ENCODE measurements at places on chromosomes 4 and X.

DNA sequence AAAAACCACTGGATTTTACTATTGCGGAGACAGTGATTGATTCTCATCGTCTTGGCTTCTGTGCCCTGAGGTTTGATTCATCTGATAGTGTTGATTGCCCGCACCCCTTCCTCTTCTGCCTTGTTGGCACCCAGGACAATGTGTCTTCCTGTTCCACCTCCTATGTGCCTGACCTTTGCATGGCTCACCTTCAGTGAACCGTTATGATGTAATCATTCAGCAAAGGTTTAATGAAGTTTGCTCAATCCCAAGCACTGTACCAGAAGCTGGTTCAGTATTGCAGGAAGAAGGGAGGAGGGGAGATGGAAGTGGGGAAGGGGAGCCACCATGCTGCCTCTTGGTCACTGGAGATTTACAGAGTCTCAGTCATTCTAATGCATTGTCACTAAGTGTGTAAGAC, 36.3 kb downstream of the PDGFRA start:
- DNase-seq, result no peak

- no peak for DNase-seq
Measured at GRCh38 chrX:15441464-15441863, 51.7 kb downstream of the PIR start.

- no peak for DNase-seq
Measured at GRCh38 chrX:2416851-2417604, 83.7 kb downstream of the DHRSX start.

DNA sequence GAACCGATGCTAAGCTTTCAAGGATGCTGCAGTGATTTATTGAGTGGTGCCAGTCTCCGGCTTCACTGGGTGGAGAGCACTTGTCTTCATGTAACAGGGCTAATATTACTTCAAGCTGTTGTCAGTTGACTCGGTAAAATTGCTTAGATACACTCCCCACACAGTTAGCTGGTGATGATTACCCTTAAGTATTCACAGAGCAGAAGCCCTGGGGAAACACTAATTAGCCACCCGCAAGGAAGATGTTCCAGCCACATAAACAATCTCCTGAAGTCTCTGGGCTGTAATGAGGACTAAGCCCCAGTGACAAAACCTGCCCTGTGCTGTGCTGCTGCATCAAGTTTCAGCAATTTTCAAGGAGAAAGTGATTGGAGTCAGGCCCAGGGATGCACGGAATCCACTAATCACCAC, 37.3 kb upstream of the GK2 start:
- DNase-seq, result no peak

GRCh38 chr4:139875411-139875825, 209.8 kb downstream of the MGST2 start:
- DNase-seq, result no peak

DNA sequence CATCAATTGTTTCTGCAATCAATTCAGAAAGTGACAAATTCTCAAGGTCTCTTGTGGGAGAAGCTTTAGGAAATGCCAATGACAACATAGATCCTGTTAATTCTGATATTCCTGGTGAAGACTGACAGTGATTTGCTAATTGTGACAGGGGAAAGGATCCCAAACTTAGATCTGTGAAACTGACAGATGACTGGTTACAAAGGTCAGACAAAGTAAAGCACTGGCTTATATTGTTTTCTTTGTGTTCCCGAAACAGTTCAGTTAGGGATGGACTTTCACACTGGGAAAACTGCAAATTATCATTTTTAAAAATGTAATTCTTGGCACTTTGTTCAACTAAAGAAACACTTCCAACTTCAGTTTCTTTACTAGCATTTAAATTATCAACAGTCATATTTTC, 30.1 kb downstream of the NAT8L start:
- no peak for DNase-seq

DNA sequence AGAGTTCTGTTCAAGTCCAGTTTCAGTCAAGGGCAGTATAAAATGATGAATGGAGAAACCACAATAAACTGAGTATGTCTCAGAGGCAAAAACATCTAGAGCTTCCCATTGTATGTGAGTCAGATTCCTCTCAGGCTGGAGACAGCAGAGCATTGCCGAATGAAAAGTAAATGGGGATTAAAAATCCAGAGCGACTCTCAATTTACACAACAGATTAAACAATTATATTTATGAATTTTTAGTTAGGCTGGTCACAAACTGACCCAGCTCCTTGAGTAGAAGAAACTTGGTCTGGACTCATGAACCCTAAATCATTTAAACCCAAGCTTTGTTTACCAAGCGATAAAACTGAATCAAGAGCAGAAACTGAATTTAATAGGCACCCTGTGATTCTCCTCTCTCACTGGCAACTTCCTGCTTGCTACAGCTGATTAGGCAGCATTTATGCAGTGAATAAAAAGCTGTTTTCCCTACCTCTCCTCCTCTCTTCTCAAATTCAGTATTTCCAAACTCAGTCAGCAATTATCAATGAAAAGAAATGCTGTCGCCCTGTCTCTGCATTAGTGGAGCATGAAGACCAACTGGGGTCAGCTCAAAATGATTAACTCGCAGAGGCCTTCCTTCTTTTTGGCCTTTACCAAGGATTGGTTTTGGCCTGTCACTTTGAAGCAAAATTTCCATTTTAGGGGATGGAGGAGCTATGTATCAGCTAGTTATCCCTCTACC, 568.0 kb downstream of the PDHA2 start:
- no peak for DNase-seq

- DNase-seq, result no peak
Measured at GRCh38 chrX:110536816-110537215, 178.2 kb downstream of the RTL9 start.

- no peak for DNase-seq
Measured at GRCh38 chr4:158644356-158644755, 27.3 kb downstream of the C4orf46 start.

DNA sequence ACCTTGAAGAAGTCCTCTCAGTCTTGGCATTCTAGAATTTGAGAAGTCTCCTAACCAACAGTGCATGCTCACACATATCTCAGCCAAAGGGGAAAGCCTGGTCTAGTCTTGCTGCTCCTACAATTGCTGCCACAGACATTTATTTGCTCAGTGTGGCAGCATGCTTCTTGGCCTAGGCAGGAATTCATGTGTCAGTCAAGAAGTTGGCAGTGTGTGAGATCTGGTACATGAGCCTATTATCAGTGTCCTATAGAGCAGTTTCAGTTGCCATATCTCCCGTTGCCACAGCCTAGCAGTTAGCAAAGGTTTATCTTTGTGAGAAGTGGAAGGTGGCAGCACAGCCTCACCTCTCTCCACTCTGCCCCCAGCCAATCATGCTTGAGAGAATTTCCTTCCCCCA, 176.9 kb upstream of the ARHGEF9 start:
- no peak for DNase-seq

DNA sequence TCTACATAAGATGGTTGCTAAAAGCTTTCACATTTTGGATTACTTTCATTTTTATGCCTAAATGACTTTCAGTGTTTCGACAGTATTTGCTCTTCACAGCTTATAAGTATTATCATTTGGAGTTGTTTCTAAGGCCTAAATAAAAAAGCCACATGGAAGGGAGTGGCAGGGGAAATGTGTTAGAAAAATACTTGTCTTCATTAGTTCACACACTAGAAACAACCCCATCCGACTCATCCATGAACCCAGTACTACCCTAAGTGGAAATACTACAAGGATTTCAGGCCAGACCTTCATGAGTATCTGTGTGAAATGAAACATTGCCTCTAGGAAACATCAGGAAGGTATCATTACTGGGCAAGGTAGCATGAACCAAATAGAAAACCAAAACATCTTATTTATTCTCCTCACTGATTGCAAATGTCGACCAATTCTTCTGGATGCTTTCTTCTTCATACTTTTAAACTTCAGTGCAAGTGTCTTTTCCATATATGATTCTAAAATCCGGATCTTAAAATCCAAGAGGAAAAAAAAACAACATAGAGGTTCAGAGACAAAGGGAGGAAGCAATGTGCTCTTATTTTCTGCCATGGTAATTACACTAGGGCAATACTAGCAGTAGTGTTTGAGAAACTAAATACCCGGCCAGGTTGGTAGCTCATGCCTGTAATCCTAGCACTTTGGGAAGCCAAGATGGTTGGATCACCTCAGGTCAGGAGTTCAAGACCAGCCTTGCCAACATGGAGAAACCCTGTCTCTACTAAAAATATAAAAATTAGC, 349.4 kb downstream of the ARHGAP24 start:
- DNase-seq, result no peak

DNA sequence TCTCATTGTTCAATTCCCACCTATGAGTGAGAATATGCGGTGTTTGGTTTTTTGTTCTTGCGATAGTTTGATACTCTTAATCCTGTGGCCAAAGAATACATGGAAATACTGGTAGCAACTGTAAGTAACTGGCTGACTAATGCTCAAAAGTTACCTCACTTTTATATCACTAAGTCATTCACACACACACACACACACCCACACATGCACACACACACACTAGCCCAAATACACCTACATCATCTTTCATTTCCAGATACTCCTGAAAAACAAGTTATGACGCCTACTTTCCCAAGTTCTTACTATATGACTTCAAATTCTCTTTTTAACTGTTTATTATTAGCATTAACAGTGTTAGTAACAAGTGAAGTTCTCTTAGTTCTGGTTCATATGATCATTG, 101.3 kb downstream of the DCHS2 start:
- no peak for DNase-seq

- no peak for DNase-seq
Measured at GRCh38 chr4:126679303-126679702, 953.5 kb upstream of the INTU start.

DNA sequence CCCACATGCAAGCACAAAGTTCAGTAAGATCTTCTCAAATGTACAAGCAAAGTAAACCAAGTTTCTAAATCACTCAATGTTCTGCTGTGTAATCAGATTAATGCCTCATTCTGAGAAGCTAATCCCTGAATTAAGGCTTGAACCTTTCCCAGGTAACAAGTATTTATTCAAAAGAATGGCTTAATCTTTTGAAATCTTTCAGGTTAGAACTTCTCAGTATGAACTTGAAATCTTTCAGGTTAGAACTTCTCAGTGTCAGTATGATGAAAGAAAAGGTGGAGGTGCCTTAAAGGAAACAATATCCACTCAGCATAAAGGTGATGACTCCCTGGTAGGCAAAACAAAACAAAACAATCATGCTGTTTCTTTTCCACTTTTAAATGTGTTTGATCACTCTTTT, 29.0 kb downstream of the TMPRSS11B start:
- no peak for DNase-seq

- DNase-seq, result no peak
Measured at GRCh38 chr4:153781280-153781679, 7.6 kb downstream of the SFRP2 start.

DNA sequence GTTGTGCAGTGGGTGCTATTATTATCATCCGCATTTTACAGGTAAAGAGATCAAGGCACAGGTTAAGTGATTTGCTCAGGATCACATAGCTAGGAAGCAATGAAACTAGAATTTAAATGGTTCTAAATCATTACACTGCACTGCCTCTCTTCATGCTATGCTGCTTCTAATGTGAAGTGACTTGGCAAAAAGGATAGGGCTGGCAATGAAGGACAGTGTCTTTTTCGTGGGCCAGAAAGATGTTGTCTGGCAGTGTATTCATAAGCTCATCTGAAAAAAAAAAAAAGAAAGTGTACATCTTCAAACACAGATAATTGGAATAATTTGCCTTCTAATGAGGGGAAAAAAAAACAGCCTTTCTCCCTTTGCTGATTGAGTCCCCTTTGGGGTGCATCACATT, 132.2 kb upstream of the FUNDC1 start:
- DNase-seq, result no peak

- DNase-seq, result peak; percentile 89
Measured at GRCh38 chr4:1727117-1728031, 6.1 kb downstream of the TACC3 start.

DNA sequence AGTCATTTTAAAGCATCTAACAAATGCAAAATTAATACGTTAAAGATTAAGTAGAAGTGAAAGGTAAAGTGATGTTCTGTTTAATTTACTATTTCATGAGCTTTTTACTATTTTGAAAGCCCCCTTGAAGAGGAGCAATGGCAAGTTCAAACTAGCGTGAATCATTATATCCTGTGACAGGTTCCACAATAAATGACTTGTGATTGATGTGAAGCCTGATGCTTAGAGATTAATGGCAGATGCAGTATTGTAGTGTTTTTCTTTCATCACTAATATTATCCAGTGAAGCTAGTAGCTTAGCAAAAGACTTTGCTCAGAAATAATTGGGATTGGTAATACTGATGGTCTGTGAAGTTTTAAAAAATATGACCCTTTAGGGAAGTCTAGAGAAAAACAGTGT, 57.3 kb downstream of the STOX2 start:
- no peak for DNase-seq

- no peak for DNase-seq
Measured at GRCh38 chr4:12852338-12853307, 631.5 kb downstream of the RAB28 start.

- peak; percentile 25 for DNase-seq
Measured at GRCh38 chr4:124641715-124642381, 70.7 kb downstream of the ANKRD50 start.

- no peak for DNase-seq
Measured at GRCh38 chr4:3762753-3763549, 3.2 kb upstream of the ADRA2C start.

DNA sequence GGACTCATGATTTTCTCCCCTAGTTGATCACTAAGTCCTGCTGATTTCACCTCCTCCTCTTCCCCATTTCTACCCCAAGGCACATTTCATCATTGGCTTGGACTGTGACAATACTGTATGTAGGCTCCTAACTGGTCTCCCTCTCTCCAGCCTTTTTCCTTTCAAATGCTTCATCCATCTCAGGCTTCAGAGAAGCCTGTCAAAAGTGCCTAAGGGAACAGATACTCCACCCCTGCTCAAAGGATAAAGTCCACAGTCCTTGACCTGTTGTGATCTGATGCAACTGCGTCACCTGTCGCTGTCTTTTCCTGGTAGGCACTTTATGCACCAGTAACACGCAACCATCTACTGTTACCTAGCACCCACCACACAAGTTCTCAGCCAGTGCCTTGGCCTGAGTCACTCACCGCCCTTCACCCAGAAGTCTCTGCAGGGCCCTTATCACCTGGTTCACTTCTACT, 12.8 kb downstream of the SCARB2 start:
- no peak for DNase-seq

- no peak for DNase-seq
Measured at GRCh38 chrX:63740382-63740781, 44.6 kb downstream of the ARHGEF9 start.

DNA sequence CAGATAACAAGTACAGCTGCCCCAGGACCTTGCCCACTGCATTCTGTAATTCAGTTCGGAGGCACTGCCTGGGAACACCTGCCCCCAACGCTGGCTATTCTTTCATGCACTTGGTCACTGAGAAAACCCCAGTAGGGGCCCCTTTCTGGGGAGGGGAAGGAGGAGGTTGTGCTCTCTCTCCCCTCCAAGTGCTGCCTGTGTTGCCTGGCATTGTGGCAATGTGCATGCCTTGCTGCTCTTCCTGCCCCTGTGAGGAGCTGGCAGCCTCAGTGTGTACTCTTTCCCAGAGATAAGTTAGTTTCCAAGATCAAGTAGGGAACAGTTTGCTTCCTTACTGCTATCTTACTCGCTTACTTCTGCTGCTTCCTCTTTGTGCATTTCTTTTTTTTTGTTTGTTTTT, 90.8 kb downstream of the AASDH start:
- DNase-seq, result no peak

Data from upper lobe of left lung (tissue), 6 donors.